ENCODE measurements at places on chromosomes 2 and 18.

DNA sequence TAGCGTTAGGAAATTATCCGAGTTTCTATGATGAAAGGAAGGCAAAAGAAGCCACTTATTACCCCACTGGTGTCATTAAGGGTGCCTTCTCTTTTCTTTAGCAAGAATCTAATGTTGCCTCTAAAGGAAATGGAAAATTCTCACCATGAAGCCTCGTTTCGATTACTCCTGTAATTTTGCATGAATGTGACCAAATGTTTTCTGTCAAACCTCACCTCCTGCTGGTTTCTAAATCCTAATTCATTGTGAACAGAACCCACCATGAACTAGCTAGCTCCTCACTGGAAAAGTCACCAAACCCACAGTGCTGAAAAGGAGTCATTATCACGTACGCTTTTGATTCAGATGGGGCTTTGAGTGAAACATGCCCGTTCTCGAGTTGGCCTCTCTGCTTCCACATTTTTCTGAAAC lies 119.9 kb downstream of the COPS8 start:
- DNase-seq, result no peak

DNA sequence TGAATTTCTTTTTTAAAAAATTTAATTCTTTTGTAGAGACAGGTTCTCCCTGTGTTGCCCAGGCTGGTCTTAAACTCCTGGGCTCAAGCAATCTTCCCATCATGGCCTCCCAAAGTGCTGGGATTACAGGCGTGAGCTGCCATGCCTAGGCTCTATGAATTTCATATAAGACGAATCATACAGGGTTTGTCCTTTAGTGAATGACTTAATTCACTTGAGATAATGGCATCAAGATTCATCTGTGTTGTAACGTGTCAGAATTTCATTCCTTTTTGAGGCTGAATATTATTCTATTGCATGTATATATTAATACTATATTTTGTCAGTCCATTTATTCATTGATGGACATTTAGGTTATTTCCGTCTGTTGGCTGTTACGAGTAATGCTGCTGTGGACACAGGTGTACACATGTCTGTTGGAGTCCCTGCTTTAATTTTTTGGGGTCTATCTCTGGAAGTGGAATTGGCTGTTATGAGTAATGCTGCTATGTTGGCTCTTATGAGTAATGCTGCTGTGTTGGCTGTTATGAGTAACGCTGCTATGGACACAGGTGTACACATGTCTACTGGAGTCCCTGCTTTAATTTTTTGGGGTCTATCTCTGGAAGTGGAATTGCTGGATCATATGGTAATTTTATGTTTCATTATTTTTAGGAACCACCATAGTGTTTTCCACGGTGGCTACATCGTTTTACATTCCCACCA lies 210.6 kb downstream of the CAMKMT start:
- DNase-seq, result no peak

DNA sequence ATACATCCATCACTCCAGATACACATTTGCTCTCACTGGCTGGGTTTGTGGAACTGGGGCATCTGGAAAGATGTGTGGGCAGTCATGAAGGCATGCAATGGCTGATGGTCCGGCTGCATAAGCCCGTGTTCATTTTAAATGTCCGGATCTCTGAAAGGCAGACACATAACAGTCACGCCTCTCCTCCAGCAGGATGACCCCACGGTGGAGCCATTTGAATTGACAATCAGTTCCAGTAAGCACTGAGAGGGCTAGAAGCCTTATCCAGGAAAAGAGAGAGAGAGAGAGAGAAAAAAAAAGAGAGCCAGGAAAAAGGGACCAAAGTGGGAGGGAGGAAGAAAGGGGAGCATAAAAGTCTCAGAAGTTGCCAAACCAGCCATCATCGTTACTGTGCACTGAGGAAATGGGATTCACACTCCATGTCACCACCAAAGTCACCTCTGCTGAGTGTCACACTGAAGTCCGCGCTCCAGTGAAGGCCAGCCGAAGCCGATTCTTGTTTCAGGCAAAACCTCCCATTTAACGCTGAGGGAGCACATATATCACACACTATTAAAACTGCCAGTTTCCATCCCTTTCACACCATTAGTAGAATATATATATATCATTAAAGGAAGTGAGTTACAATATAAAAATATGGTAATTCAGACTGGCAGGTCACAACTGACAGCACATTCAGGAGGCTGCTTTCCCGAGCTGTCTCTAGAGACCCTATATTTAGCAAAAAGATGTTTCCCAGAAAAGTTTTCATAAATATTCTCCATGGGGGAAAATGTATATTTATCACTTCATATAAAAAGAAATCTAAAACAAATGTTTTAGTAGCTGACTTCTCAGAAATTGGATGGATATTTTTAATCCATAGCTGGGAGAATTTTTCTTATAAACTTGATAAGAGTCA lies 142.0 kb downstream of the ACTR3 start:
- DNase-seq, result no peak

DNA sequence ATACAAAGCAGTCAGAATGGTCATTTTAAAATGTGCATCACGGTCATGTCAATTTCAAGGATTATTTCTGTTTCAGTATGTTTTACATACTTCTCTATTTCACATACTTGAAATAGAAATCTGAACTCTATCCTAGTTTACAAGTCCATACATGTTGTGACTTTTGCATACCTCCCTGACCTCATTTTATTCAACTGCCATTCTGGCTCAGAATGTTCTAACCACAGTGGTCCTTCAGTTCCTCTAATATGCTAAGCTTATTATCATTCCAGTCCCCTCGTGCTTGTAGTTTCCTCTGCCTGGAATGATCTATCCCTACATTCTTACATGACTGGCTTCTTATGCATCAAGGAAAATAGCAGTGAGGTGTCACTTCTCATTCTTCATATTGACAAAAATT lies 295.6 kb downstream of the KIAA1328 start:
- DNase-seq, result no peak

- DNase-seq, result no peak
Observed at GRCh38 chr18:45197526-45197970, 417.7 kb upstream of the SLC14A2 start.

GRCh38 chr18:62486290-62486964 lies 36.4 kb upstream of the ZCCHC2 start:
- DNase-seq, result no peak

- DNase-seq, result no peak
Observed at GRCh38 chr2:2234398-2235195, 96.5 kb downstream of the MYT1L start.

Data from HEK293T (cell line).